ENCODE measurements at places on chromosomes 1 and 21.
A peak's percentile ranks its signal among the peaks of the same experiment; 100 is the strongest.

DNA sequence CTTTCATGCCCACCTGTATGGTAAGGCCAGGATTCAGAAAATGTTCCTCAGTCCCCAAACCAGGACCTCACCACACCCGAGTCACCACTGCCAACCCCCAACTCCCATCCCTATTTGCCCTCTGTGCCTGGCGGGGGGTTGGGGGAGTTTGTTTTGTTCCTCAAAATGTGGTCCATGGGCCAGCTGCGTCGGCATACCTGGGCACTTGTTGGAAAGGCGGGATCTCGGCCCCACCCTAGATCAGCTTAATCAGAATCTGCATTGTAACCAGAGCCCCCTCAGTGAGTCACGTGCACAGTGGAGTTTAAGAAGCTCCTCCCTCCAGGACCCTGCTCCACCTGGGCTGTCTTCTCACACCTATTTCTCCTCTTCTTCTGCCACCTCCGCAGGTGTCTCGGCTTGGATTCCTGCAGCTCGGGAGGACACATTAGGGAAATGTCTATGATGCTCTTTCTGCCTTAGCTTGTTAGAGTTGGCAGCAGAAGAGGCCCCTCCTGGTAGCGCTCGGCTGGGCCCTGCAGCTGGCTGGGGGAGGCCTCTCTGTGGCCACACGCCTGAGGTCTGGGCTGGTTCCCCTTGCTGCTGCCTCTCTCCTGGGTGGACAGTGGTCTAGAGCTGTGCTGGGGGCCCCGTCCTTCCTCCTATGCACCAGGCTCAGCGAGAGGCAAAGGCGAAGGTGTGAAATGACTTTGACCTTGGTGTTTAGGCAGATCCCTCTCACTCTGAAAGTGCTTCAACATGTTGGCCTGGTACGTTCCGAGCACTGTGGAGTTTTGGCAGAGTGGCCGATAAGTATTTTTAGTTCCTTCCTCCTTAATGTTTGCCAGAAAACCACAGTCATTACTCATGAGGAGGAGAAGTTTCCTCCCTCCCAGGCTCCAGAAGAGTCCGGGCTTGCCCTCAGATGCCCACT lies 41.8 kb upstream of the CAMTA1 start:
- peaks cover 8% of the 10 kb centered on the region for H3K4me1 ChIP-seq
- H3K27ac ChIP-seq = no peak overlapping the region
- no peaks in the 10 kb centered on the region for H3K27me3 ChIP-seq
- H3K4me3 ChIP-seq = no peak overlapping the region
- H3K36me3 ChIP-seq = no peaks in the 10 kb centered on the region

DNA sequence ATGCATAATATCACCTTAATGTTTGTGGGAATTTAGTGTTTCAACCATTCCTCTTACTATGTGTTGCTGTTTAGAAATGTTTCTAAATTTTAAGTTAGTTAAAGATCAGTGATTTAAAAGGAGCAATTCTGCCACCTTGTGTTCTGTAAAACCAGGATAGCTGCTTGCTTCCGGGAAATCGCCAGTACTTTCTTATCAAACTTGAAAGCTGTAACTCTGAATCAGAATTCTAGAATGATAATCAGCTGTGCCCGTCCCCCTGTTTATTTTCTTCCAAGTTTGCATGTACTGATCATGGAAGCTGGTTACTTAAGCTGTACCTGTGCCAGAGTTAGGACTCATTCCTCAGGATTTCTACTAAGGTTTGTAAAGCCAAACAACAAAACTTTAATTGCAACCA lies 656.4 kb downstream of the LTN1 start:
- H3K27me3 ChIP-seq = no peaks in the 10 kb centered on the region
- peak; percentile 78 for DNase-seq
- no peaks in the 10 kb centered on the region for H3K36me3 ChIP-seq
- H3K4me1 ChIP-seq = peaks cover 20% of the 10 kb centered on the region
- H3K4me3 ChIP-seq = no peak overlapping the region

DNA sequence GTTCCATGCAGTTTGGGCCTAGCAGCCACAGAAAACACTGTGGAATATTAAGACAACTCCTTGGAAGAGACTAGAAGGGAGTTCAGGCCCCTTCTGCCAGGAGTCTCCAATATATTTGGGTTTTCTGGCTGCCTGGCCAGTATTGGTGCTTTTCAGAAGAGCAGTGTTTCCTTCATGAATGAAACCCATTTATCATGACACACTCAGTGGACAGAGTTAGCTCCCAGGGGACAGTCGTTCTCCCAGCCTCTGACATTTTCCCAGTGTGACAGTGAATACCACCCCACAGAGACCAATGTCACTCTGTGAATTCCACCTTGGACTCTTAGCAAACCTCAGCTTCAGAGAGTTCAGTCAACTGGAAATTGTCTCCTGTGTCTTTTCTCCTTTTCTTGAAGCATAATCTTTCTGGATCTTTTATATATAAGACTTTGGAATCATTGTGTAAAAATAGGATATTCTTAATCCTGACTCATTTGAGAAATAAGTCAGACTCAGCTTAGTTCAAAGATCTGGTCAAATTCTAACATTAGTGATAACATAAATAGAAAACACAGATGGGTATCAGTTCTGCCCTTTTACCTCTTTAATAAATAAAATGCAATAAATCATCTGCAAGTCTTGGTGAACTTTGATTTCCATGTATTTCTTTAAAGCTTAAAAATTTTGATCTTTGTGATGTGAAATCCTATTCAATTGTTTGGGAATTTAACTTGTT lies 40.4 kb downstream of the GNG12 start:
- peaks cover 86% of the 10 kb centered on the region for H3K4me1 ChIP-seq
- H3K4me3 ChIP-seq = no peak overlapping the region
- no peaks in the 10 kb centered on the region for H3K36me3 ChIP-seq
- DNase-seq = no peak
- H3K27ac ChIP-seq = peak overlapping the region; percentile 92
- H3K27me3 ChIP-seq = no peaks in the 10 kb centered on the region

DNA sequence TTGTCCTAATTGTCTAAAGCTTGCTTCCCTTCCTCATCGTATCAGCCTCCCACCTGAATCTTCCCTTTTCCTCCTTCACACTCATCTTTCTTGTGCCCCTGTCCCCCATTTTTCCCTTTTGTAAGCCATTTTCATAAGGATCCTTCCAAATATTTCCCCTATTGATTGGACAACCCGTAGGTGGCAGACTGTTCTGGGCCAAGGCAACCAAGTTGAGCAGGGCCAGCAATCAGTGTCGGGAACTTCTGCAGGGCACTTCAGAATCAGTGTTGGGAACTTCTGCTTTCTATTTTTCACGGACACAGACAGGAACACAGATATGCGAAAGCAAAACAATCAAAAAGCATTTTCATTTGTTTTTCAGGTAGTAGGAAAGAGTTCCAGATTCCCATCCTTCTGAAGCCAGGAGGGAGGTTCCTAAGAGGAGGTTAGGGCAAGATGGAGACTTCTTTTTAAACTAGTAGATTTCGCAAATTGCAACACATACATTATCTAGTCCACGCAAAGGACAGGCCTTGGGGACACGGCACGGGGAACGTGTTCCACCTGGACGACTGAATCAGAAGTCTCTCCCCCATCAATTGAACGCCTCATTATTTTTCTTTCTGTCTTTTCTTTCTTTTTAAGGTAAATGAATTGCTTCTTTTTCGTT lies 691 bp upstream of the MPZL1 start:
- H3K27me3 ChIP-seq = no peaks in the 10 kb centered on the region
- peak overlapping the region; percentile 29 for H3K27ac ChIP-seq
- H3K4me3 ChIP-seq = peak overlapping the region; percentile 72
- H3K4me1 ChIP-seq = peaks cover 26% of the 10 kb centered on the region

- H3K27ac ChIP-seq = no peak overlapping the region
- H3K36me3 ChIP-seq = no peaks in the 10 kb centered on the region
- DNase-seq = no peak
- H3K27me3 ChIP-seq = no peaks in the 10 kb centered on the region
Observed at GRCh38 chr21:34606621-34607020, 8.3 kb downstream of the RCAN1 start.

- no peak overlapping the region for H3K4me3 ChIP-seq
- no peaks in the 10 kb centered on the region for H3K36me3 ChIP-seq
- DNase-seq = no peak
- H3K4me1 ChIP-seq = no peaks in the 10 kb centered on the region
- no peak overlapping the region for H3K27ac ChIP-seq
Observed at GRCh38 chr1:230469271-230469670, 43.1 kb upstream of the PGBD5 start.

GRCh38 chr1:82492159-82492558 lies 691.4 kb downstream of the ADGRL2 start:
- H3K27me3 ChIP-seq = no peaks in the 10 kb centered on the region
- H3K36me3 ChIP-seq = no peaks in the 10 kb centered on the region
- H3K4me3 ChIP-seq = no peak overlapping the region
- no peak overlapping the region for H3K27ac ChIP-seq

GRCh38 chr1:237774246-237774645 lies 116.5 kb downstream of the ZP4 start:
- no peak overlapping the region for H3K27ac ChIP-seq
- H3K36me3 ChIP-seq = no peaks in the 10 kb centered on the region
- no peaks in the 10 kb centered on the region for H3K4me1 ChIP-seq
- no peak overlapping the region for H3K4me3 ChIP-seq

Data from endothelial cell of umbilical vein (primary cell).